ENCODE measurements at places on chromosomes 11 and 22.

GRCh38 chr11:76639621-76640020, 30.9 kb downstream of the LRRC32 start:
- no peak overlapping the region for H3K27ac ChIP-seq
- peaks cover 33% of the 10 kb centered on the region for H3K27me3 ChIP-seq

GRCh38 chr11:61908730-61909316, 8.5 kb downstream of the RAB3IL1 start:
- no peaks in the 10 kb centered on the region for H3K36me3 ChIP-seq
- H3K4me3 ChIP-seq, result no peak overlapping the region
- H3K27me3 ChIP-seq, result peaks cover 4% of the 10 kb centered on the region
- no peak for DNase-seq

- no peaks in the 10 kb centered on the region for H3K4me1 ChIP-seq
- H3K36me3 ChIP-seq, result no peaks in the 10 kb centered on the region
- H3K4me3 ChIP-seq, result no peak overlapping the region
Measured at GRCh38 chr11:8375460-8375859, 111.8 kb upstream of the LMO1 start.

DNA sequence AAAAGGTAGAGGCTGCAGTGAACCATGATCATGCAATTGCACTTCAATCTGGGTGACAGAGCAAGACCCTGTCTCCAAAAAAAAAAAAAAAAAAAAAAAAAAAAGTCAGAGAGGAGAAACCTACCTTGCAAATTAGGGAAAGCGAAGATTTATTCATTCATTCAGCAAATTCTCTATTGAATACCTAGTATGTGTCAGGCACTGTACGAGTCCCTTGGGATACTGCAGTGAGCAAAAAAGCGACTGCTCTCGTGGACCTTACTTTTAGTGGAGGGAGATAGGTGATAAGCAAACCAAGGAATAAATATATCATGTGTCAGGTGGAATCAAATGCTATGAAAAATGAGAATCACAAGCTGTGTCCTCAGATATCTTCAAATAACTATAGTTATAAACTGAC, 101.3 kb downstream of the STIM1 start:
- H3K36me3 ChIP-seq, result peaks cover 12% of the 10 kb centered on the region
- no peaks in the 10 kb centered on the region for H3K27me3 ChIP-seq
- no peak for DNase-seq
- peaks cover 62% of the 10 kb centered on the region for H3K4me1 ChIP-seq
- H3K27ac ChIP-seq, result no peak overlapping the region
- H3K4me3 ChIP-seq, result no peak overlapping the region

DNA sequence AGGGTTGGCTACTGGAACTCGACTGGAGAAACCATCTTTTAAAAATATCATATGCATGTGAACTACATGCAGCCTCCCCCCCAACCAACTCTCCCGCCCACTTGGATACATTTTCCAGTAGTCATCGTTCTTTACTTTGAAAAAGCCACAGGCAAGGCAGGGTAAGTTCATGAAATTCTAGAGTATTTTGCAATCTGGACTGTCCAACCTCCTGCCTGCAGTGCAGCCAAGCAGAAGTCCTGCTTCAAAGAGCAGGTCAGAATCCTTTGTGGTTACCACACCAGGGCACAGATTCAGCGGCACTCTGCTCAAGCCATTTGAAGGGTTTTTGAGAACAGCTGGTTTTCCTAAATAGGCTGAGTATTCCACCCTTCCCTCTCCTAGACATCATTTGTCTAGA, 12.1 kb downstream of the ELF5 start:
- no peak overlapping the region for H3K4me3 ChIP-seq
- H3K27me3 ChIP-seq, result peaks cover 7% of the 10 kb centered on the region
- H3K4me1 ChIP-seq, result no peaks in the 10 kb centered on the region

- no peaks in the 10 kb centered on the region for H3K27me3 ChIP-seq
- no peak overlapping the region for H3K27ac ChIP-seq
- H3K4me3 ChIP-seq, result no peak overlapping the region
- no peak for DNase-seq
Measured at GRCh38 chr11:133339495-133340140, 192.7 kb downstream of the OPCML start.

DNA sequence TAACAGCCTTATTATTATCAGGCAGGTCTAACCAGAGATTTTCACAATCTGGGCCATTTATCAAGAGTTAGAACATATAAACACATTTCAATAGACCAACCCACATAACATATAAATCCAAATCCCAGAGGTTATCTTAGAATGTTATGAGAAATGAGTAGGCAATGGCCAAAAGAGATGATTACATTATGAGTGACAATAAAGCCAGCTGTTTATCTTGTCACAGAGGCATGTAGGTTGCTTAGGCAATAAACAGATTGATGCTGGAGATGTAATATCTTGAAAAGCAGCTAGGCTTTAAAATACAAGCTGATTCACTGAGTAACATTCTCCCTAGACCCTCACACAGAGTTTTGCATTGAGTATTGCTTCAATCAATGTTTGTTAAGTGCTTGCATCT, 148.5 kb upstream of the SESN3 start:
- no peak overlapping the region for H3K27ac ChIP-seq
- no peak overlapping the region for H3K4me3 ChIP-seq
- peaks cover 2% of the 10 kb centered on the region for H3K36me3 ChIP-seq
- peaks cover 4% of the 10 kb centered on the region for H3K4me1 ChIP-seq

GRCh38 chr11:26827567-26828081, 105.8 kb upstream of the SLC5A12 start:
- no peak for DNase-seq
- no peaks in the 10 kb centered on the region for H3K4me1 ChIP-seq
- H3K27me3 ChIP-seq, result no peaks in the 10 kb centered on the region
- no peak overlapping the region for H3K4me3 ChIP-seq
- no peaks in the 10 kb centered on the region for H3K36me3 ChIP-seq
- no peak overlapping the region for H3K27ac ChIP-seq

- DNase-seq, result no peak
- no peak overlapping the region for H3K27ac ChIP-seq
- no peaks in the 10 kb centered on the region for H3K36me3 ChIP-seq
- peaks cover 4% of the 10 kb centered on the region for H3K4me1 ChIP-seq
- peaks cover 23% of the 10 kb centered on the region for H3K27me3 ChIP-seq
- no peak overlapping the region for H3K4me3 ChIP-seq
Measured at GRCh38 chr11:61516191-61516590, 7.6 kb downstream of the LRRC10B start.

- no peak overlapping the region for H3K4me3 ChIP-seq
- H3K27ac ChIP-seq, result no peak overlapping the region
- peaks cover 17% of the 10 kb centered on the region for H3K4me1 ChIP-seq
- H3K36me3 ChIP-seq, result no peaks in the 10 kb centered on the region
- H3K27me3 ChIP-seq, result no peaks in the 10 kb centered on the region
Measured at GRCh38 chr11:64890522-64890939, 12.1 kb upstream of the EHD1 start.

- H3K4me3 ChIP-seq, result peak overlapping the region; percentile 2
- peak overlapping the region; percentile 60 for H3K27ac ChIP-seq
- peak; percentile 44 for DNase-seq
- peaks cover 26% of the 10 kb centered on the region for H3K4me1 ChIP-seq
Measured at GRCh38 chr11:34203377-34203871, 98.0 kb downstream of the NAT10 start.

DNA sequence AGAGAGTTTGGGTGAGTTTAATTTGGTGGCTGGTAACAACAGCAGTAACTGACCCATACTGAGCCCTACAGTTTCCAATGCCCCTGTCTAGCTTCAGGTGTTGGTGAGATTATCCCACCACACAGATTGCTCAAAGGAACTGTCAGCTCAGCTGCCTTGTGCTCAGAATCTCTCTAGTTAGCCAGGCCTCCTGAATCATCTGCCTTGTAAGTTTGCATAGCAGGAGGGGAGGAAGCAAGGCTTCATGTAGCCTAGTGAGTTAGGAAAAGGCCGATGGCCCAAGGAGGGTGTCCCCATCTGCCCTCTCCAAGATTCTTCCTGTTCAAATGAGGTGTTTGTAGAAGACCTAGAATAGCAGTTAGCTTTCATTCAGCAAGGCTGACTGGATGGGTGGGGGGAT, 74.3 kb downstream of the MICAL2 start:
- peak overlapping the region; percentile 40 for H3K27ac ChIP-seq
- peaks cover 5% of the 10 kb centered on the region for H3K36me3 ChIP-seq
- H3K4me1 ChIP-seq, result peaks cover 20% of the 10 kb centered on the region

DNA sequence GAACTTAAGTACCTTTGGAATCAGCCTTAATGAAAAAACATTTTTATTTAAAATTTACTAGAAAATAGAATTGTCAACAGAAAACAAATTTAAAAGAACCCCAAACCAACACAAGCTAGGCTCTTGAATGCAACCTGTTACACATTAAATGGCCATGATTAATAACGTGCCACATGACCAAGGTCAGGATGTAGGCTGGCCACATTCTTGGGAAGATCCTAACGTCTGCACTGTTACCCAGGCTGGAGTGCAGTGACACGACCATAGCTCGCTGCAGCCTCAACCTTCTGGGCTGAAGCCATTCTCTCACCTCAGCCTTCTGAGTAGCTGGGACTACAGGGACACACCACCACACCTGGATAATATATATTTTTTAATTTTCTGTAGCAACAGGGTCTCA, 126.4 kb upstream of the APOA1 start:
- H3K27ac ChIP-seq, result no peak overlapping the region
- H3K36me3 ChIP-seq, result peaks cover 4% of the 10 kb centered on the region
- DNase-seq, result no peak
- H3K4me3 ChIP-seq, result no peak overlapping the region

Data from activated naive CD8-positive, alpha-beta T cell treated with anti-CD3 and anti-CD28 coated beads, Interleukin-2, amount 10 ng/mL, durations not matched to agents 7 days and 5 days (primary cell).